Heart left ventricle (tissue), 16 donors: ENCODE measurements at places on chromosomes 3 and 15. TPM values are rescaled to one million over a fixed set of nuclear protein-coding genes. Genes with fewer than 3 reads are reported as not detected.

MYLK gene
- 10.7 TPM for total RNA-seq

DNA sequence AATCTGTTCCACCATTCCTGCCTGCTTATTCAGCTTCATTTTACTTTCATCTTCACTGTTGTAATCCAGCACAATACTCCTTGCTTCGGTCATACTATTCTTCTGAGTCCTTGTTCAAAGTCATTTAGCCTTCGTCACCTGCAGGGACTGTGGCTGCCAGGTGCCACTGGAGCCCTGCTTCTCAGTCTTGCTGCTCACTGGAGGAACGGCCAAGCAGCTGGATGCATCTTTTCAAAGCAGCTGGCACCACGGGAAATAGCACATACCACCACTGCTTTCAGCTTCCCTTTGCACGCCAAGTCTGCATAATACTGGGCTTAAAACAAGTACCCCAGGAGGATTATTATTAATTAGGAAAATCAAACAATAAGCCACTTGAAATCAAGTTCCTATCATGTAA lies 287.6 kb downstream of the BCHE start:
- H3K27ac ChIP-seq = no peak overlapping the region
- H3K27me3 ChIP-seq = no peaks in the 10 kb centered on the region
- H3K4me1 ChIP-seq = no peaks in the 10 kb centered on the region
- H3K4me3 ChIP-seq = no peak overlapping the region
- DNase-seq = no peak

DNA sequence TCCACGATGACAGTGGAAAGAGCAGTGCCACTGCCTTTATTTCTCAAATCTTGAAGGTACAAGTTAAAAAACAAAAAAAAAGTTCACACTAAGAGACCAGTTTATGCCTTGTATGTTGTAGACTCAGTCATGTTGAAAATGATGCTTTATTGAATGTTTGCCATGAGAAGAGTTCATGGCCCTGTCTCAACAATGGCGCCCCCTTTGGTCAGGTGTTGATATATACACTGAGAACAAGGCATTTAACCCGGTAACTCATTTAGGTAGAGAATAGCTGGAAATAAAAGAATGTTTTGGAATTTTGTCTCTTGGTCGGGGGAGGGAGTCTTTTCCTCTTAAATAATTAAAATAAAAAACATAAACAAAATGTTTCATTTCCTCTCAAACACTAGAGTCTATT lies 145.6 kb upstream of the SLC2A2 start:
- no peak overlapping the region for H3K27ac ChIP-seq
- no peaks in the 10 kb centered on the region for H3K36me3 ChIP-seq
- H3K4me3 ChIP-seq = no peak overlapping the region
- H3K4me1 ChIP-seq = peaks cover 27% of the 10 kb centered on the region
- no peaks in the 10 kb centered on the region for H3K27me3 ChIP-seq
- DNase-seq = no peak

GRCh38 chr3:15206662-15207576 lies 873 bp downstream of the CAPN7 start:
- no peaks in the 10 kb centered on the region for H3K27me3 ChIP-seq
- H3K4me1 ChIP-seq = peaks cover 24% of the 10 kb centered on the region
- DNase-seq = peak; percentile 22
- H3K36me3 ChIP-seq = peaks cover 2% of the 10 kb centered on the region

DNA sequence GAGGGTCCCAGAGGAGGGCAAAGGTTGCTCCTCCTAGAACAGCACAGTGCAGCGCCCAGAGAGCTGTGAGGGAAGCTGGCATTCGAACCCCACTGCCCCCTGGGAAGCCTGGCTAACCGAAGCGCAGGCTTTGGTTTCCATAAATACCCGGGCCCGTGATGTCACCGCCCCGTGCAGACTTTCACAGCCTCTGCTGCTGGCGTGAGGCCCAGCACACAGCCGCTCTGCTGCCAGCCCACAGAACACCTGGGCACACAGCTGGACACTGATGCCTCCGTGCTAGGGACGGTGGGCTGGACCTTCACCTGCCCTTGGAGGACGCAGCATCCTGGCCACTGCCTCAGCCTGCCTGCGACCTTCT lies 1.0 kb downstream of the IQSEC1 start:
- DNase-seq = peak; percentile 85
- H3K36me3 ChIP-seq = no peaks in the 10 kb centered on the region
- no peak overlapping the region for H3K4me3 ChIP-seq
- no peak overlapping the region for H3K27ac ChIP-seq

GRCh38 chr15:101542306-101543025 lies 53.0 kb upstream of the PCSK6 start:
- no peaks in the 10 kb centered on the region for H3K4me1 ChIP-seq
- no peaks in the 10 kb centered on the region for H3K36me3 ChIP-seq
- peak; percentile 50 for DNase-seq
- peaks cover 5% of the 10 kb centered on the region for H3K27me3 ChIP-seq

GRCh38 chr3:131218196-131218595 lies 163.4 kb upstream of the NUDT16 start:
- no peak overlapping the region for H3K4me3 ChIP-seq
- H3K36me3 ChIP-seq = no peaks in the 10 kb centered on the region
- no peaks in the 10 kb centered on the region for H3K27me3 ChIP-seq

GRCh38 chr3:11583638-11584046 lies 60.1 kb downstream of the VGLL4 start:
- peaks cover 72% of the 10 kb centered on the region for H3K4me1 ChIP-seq
- H3K27ac ChIP-seq = peak overlapping the region; percentile 68
- H3K27me3 ChIP-seq = no peaks in the 10 kb centered on the region
- H3K36me3 ChIP-seq = no peaks in the 10 kb centered on the region
- H3K4me3 ChIP-seq = no peak overlapping the region

DNA sequence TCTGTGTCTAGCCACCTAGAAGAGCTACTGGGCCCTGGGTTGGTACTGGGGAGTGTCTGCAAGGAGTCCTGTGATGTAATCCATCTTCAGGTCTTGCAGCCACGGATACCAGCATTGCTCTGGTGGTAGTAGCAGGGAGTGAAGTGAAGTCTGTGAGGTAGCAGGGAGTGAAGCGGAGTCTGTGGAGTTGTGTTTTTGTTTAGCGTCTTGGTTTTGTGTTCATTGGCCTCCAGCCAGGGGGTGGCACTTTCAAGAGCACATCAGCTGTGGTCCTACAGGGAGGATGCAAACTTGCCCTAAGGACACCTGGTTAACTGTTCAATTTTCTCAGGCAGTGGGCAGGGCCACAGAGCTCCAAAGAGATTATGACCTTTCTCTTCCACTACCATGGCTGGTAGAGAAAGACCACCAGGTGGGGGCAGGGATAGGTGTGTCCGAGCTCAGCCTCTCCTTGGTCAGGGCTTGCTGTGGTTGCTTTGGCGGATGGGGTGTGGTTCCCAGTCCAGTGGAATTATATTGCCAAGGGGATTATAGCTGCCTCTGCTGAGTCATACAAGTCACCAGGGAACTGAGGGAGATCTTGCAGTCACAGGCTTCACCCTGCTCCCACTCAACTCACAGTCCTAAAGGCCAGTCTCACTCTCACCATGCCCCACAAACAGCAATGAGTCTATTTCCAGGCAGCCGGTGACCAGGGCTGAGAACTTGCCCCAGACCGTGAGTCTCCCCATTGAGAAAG lies 424.7 kb downstream of the ZBBX start:
- no peaks in the 10 kb centered on the region for H3K36me3 ChIP-seq
- H3K4me3 ChIP-seq = no peak overlapping the region
- no peaks in the 10 kb centered on the region for H3K4me1 ChIP-seq
- H3K27me3 ChIP-seq = no peaks in the 10 kb centered on the region

LPCAT4 gene
- 74.6 TPM for total RNA-seq

DNA sequence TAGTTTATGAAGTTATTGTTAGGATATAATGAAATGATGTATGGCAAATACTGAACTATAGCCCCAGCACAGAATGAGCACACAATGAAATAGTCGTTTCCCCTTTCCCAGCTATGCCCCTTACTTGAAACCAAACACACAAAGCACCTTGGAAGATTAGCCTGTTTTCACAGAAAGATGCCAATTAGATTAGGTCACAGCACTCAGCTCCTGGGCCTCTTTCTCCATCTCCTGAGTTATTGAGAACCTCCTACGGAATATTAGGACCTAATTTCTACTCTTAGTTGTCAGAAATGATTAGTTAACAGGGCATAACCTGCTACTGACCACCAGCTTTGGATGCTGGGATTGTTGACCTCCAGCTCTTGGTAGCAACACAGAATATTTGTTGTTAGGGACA lies 269.4 kb upstream of the ROPN1 start:
- no peaks in the 10 kb centered on the region for H3K27me3 ChIP-seq
- H3K4me3 ChIP-seq = no peak overlapping the region
- no peak for DNase-seq
- no peak overlapping the region for H3K27ac ChIP-seq

DNA sequence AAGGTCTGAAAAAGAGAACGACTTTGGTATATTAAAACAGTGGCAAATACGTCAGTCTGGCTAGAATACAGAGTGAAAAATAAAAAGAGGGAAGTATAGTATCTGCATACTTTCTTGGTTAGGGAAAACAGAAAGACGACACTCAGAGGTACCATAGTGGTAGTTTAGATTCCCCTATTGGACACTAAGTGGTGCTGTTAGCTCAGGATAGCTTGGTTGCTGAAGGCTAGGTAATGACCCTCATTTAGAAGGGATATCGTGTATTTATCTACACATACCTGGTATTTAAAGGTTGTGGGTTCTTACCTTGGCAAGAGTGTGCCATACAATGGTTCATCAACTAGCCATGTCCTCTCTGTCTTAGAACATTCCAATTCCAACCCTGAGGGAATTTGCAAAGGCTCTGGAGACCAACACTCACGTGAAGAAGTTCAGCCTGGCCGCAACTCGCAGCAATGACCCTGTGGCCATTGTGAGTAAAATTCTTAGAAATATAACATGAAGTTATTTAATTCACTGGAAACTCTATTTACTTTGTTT lies 31.0 kb downstream of the TMOD2 start:
- no peak overlapping the region for H3K4me3 ChIP-seq
- no peak overlapping the region for H3K27ac ChIP-seq
- H3K4me1 ChIP-seq = no peaks in the 10 kb centered on the region
- H3K36me3 ChIP-seq = peaks cover 77% of the 10 kb centered on the region
- no peak for DNase-seq

NIPA2 gene
- 18.5 TPM for total RNA-seq

CTXN2 gene
- total RNA-seq = not detected

DNA sequence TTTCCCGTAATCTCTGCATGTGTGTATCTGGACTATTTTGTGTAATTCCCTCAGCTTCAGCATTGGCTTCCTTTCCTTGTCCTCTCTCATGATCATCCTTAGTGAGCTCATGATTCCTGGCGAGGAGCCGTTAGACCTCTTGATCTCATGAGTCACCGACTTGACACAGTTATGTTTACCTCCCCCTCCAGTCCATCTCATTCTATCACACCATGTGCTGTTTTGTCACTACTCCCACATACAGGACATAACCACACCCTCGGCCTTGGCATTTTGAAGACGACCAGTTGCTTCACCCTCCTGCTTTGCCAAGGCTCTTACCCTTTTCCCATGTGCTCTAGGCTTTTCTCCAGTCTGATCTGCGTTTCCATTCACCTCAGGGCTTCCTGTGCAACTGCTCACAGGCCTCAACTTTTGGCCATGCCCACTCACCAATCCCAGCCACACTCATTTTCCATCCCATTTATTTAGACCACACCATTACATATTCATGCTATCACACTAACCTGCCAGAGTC lies 41.5 kb downstream of the CP start:
- peak overlapping the region; percentile 24 for H3K27ac ChIP-seq
- DNase-seq = peak; percentile 79
- H3K27me3 ChIP-seq = no peaks in the 10 kb centered on the region
- no peak overlapping the region for H3K4me3 ChIP-seq
- peaks cover 14% of the 10 kb centered on the region for H3K36me3 ChIP-seq

DNA sequence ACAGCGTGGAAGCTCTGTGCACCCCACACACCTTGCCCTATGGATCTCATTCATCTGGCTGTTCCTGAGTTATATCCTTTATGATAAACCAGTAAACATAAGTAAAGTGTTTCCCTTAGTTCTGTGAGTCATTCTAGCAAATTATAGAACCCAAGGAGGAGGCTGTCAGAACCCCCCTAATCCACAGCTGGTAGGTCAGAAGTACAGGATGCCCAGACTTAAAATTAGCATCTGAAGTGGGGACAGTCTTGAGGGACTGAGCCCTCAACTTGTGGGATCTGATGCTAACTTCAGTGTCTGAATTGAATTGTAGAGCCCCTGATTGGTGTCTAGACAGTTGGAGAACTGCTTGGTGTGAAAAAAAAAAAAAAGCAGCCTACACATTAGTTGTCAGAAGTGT lies 75.1 kb downstream of the B3GNT5 start:
- no peaks in the 10 kb centered on the region for H3K27me3 ChIP-seq
- H3K36me3 ChIP-seq = no peaks in the 10 kb centered on the region
- H3K4me1 ChIP-seq = no peaks in the 10 kb centered on the region
- H3K27ac ChIP-seq = no peak overlapping the region
- no peak for DNase-seq

DNA sequence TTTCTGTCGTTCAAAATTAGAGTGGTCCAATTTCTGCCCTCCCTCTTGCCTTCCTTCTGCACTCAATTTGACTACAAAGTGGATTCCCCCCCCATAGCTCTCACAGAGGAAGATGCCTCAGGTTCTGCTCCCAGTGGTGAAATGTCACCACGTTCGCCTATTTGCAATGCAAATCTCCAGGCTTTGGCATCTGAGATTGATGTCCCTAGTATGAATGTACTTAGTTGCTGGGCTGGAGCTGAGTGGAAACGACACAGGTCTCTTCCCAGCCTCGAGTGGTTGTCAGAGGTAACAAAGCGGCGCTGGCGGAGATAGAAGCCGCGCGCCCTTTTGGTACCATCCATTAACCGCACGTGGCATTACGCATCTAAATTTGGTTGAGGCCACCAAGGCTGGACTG lies 860.1 kb downstream of the MCTP2 start:
- DNase-seq = no peak
- H3K36me3 ChIP-seq = no peaks in the 10 kb centered on the region
- H3K27ac ChIP-seq = no peak overlapping the region
- no peak overlapping the region for H3K4me3 ChIP-seq
- H3K27me3 ChIP-seq = no peaks in the 10 kb centered on the region

HYKK gene
- 7.9 TPM for total RNA-seq

DNA sequence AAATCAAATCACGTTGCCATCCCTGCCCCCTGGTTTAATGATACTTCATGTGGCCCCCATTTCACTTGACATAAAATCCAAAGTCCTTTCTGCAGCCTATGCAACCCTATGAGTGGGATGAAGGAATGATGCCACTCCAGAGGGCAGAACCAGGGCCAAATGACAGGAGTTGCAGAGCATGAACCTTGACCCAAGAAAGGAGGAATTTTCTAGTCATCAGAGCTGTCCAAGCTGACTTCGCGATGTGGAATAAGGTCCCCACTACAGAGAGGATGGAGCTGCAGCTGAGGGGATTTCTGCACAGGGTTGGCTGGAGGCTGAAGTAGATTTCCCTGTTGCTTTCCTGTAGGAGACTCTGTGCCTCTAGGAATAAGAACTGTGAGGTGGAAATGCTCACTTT lies 15.8 kb upstream of the EPHB3 start:
- no peak overlapping the region for H3K4me3 ChIP-seq
- no peak for DNase-seq
- H3K4me1 ChIP-seq = no peaks in the 10 kb centered on the region
- H3K36me3 ChIP-seq = no peaks in the 10 kb centered on the region

OR5H2 gene
- not detected for total RNA-seq
